ENCODE measurements at places on chromosomes 1 and 21.

DNA sequence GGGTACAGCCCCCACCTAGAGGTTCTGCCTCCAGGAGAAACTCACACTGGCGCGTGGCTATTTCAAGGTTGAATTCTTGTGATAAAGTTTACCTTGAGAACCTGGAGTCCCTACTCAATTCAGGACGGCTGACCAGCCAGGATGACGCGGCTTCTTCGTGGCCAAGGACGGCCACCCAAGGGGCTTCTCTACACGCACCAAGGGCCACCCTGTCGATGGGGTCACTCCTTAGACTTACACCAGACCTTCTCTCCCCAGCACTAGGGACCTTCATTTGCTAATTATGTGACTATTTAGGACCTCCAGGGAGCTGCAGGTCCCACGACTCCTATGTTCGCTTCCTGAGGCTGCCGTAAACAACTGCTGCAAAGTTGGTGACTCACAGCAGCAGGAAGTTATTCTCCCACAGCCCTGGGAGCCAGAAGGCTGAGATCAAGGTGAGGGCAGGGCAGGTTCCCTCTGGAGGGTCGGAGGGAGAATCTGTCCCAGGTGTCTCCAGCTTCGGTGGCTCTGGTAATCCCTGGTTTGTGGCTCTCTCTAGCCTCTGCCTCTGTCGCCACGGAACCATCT lies 135.9 kb downstream of the NPHP4 start:
- no peak for DNase-seq

- DNase-seq: no peak
Measured at GRCh38 chr1:40799351-40799867, 15.8 kb downstream of the KCNQ4 start.

DNA sequence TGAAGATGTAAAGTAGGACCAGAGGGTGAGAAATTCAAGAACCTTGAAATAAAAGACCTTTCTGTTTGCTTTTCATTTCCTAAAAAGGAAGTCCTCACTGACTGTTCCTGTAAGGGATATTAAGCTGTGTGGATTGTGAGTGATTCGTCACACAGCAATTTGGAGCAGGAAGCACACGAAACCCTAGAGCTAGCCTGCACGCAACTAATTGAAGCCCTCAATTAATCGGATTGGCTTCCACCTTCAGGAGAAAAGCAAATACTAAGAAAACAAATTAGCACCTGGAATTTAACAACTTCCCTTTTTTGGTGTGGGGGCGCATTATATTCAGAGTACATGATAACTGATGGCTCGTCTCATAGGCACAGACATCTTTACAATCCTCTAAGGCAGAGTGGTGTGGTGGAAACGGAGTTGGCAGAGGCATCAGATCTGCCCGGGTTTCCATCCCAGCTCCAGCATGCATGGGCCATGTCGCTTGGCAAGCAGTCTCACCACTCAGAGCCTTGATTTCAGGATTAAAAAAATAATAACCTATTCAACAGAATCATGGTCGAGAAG lies 95.2 kb downstream of the KCNJ15 start:
- DNase-seq: no peak

DNA sequence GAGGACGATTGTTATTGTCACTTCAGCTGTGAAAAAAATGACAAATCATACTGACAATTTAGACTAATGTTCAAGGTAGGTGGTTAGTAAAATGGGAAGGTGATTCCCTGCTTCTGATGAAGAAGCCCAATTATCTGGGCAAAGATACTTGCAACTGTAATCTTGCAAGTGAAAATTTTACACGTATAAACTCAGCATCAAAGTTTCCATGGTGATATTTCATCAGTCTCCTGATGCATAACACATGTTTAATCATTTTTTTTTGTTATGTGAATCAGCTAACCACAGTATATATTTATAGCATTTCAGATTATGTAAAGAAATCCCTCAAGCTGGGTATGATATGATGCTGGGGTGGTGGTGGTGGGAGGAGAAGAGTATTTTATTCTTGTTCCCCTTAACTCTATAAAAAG lies 16.4 kb upstream of the KCNK1 start:
- DNase-seq: no peak

- no peak for DNase-seq
Measured at GRCh38 chr1:179707406-179707805, 35.7 kb upstream of the FAM163A start.

- DNase-seq: no peak
Measured at GRCh38 chr1:93353286-93353685, 7.6 kb downstream of the DR1 start.

DNA sequence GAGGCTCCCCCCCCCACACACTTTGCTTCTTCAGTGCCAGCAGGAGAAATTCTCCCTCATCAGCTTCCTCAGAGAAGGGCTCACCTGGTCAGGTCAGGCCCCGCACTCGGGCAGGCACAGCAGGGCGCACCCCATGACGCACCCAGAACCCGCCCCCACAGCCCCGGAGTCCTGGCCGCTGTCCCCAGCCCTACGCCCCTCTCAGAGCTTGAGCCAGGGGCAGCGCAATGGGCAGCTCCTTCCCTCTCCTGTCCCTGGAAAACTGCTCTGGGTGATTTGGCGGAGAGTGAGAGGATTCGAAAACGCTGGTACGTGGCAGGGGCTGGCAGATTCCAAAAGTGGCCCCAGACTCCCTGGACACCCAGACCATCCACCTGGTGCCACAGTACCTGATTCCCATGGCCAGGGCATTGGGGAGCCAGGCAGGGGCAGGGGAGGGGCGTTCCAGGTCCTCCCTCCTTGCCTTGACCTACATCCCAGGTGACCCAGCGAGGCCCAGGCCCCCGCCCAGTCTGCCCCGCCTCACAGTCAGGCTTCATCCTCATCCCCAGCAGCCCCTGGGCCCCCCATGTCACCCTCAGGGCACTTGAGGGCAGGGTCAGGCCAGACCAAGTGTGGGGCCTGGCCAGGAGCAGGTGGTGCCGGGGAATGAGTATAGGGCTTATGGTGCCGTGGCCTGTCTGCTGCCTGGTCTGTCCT lies 23.7 kb downstream of the RRP1 start:
- DNase-seq: no peak

GRCh38 chr1:26839339-26839722 lies 12.8 kb downstream of the ZDHHC18 start:
- DNase-seq: no peak

- DNase-seq: no peak
Measured at GRCh38 chr1:200153277-200154055, 126.0 kb downstream of the NR5A2 start.

GRCh38 chr1:177106196-177106595 lies 58.3 kb downstream of the ASTN1 start:
- no peak for DNase-seq

- no peak for DNase-seq
Measured at GRCh38 chr1:60503266-60503925, 429.8 kb upstream of the C1orf87 start.

DNA sequence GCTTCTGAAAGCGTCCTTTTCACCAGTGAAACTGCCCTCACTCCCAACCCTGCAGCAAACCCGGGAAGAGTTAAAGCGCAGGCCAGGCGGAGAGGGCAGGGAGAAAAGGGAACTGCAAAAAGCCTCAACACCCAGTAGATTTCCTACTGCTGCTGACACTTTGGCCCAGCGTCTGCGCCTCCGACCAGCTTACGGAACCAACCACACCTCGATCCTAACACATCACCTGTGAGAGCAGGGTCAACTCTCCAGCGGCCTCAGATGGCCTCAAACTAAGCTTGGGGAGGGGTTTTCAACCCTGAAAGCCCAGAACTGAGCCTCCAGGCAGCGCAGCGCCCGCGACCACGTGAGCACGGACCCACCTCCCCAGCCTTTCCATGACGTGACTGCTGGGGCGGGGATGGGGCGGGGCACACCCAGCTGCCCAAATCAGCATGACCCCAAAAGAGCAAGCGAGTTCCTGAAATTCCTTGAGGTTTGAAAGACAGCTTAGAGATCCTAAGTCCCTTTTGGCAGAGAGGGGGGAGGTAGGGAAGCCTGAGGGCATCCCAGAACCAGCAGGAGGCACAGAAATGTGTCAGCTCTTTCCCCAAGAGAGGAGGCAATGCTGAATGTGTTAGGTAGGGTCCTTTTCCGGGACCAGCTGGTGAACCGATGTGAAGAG lies 59.1 kb downstream of the ITPKB start:
- DNase-seq: peak; percentile 29

DNA sequence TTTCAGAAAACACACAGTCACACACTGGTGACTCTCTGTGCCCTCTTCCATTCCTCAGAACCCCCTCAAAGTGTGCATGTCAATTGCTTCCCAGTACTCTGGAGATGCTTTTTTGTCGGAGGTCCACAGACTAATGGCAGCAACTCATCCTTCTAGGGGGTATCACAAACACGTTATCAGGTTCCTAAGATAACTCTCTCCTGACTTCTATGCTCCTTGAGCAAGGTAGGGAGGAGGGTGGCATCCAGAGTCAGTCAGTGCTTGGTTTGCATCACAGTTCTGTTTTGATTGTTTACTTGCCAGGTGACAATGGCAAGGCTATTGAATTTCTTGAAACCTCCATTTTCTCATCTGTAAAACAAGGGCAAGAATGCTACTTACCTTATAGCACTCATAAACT lies 39.4 kb upstream of the DYNLT5 start:
- DNase-seq: no peak

- DNase-seq: no peak
Measured at GRCh38 chr21:34540206-34540605, 28.2 kb upstream of the KCNE1 start.

DNA sequence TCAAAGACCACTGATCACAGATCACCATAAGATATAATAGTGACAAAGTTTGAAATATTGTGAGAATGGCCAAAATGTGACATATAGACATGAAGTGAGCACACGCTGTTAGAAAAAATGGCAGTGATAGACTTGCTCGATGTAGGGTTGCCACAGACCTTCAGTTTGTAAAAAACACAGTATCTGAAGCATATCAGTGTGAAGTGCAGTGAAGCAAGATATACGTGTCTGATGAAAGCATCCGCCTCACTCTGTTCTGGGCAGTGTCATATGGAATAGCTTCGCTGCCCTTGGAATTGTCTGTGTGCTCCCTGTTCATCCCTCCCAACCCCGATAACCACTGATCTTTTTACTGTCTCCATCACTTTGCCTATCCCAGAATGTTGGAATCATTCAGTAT lies 50.7 kb downstream of the GALNT2 start:
- no peak for DNase-seq

DNA sequence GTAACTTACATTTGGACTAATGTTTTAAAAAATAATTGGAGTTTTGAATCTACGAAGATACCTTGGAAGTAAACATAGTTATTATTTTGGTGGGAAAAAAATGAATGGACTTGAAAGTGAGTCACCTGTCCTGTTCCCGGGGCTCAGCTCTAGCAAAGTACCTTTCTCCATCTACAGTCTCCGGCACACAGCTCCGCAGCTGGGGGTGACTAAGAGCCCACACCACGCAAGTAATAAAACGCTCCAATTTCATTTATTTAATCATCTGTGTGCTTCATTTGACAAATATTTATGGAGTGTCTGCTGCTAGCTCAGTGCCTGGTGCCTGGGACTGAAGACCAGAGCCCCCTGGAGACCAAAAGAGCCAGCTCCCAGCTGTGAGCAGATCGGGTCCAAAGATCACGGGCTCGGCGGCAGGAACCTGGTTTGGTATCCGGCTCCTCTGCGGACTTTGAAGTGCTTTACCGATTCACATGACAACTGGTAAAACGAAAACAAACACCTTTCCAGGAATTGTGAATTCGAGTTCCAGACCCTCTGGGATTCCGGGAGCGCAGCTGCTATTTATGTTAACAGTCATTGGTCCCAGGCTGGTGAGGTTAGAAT lies 1.7 kb upstream of the RIPK4 start:
- DNase-seq: peak; percentile 50

- no peak for DNase-seq
Measured at GRCh38 chr1:246622035-246622652, 55.9 kb downstream of the CNST start.

DNA sequence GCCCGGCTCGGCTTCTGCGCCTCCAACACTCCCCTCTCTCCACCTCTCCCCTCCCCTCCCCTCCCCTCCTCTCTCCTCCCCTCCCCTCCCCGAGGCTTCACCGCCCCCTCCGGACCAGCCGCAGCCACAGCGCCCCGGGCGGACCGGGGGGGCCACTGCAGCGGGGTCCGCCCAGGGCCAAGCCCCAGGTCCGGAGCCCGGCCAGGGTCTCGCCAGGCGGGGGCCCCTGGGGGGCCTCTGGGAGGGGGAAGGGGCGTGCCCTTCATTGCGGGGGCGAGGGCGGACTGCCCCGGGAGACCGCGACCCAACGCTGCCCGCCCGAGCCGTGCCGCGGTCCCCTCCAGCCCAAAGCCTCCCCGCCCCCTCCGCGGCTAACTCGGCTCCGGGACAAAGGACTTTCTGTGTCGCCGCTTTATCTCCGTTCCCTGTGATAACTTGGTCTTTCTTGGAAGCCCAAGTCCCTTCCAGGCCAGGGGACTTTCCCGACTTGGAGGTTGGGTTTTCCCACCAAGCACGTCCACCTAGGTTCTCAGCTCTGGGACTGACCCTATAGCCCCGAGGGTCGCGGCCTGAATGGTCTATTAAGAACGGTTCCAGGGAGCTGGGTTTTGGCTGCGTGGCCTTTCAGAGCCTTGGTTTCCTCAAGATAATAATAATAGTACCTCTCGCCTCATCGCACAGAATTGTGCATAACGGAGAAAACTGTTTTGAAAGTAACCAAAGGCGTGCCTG lies at the start of gene UBQLN4:
TSS of gene UBQLN4 (minus strand) at position 31 of the 732 bp plus-strand sequence. CDS start 97 bp downstream, outside the sequence.
- DNase-seq: peak; percentile 80

- no peak for DNase-seq
Measured at GRCh38 chr1:66359815-66360214, 174.1 kb upstream of the SGIP1 start.

- no peak for DNase-seq
Measured at GRCh38 chr1:48236716-48237470, 14.4 kb downstream of the SLC5A9 start.

DNA sequence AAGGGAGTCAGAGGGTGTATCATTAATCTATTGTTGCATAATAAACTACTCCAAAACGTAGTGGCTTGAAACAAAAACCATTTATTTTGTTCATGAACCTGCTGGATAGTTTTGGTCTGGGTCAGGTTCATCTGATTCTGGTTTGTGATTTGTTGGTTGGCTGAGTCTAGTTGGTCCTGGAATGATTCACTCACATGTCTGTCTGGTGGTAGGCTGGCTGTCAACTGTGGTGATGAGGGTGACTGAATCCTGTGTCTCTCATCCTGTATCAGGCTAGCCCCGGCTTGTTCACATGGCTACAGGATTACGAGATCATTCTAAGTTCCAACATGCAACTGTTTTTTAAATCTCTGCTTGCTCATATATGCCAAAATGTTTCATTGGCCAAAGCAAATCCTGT lies 22.5 kb upstream of the SIKE1 start:
- no peak for DNase-seq

GRCh38 chr1:30890502-30891226 lies 17.9 kb downstream of the SDC3 start:
- DNase-seq: no peak

GRCh38 chr1:167175901-167176300 lies 44.8 kb upstream of the POU2F1 start:
- DNase-seq: no peak

DNA sequence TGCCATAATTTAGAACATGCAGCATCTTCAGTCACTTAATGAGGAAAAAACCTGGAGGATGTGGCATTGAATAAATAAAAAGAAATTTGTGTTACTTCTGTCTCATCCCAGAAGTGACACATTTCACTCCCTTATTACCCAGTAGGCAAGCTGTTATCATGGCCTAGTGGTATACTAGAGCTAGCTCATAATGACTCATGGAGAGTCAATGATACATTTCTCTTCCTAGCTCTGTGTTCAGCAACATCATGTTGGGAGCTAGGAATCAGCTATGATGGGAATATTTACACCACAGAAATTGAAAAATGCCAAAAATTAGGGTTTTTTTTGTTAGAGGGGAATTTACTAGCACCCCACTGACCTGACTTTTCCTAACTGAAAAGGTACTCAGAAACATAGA lies 182.7 kb downstream of the HMCN1 start:
- DNase-seq: no peak

GRCh38 chr1:153430561-153430960 lies 14.2 kb downstream of the S100A7A start:
- no peak for DNase-seq

Data from amniotic stem cell (primary cell).